ENCODE measurements at places on chromosomes 7 and 10.

DNA sequence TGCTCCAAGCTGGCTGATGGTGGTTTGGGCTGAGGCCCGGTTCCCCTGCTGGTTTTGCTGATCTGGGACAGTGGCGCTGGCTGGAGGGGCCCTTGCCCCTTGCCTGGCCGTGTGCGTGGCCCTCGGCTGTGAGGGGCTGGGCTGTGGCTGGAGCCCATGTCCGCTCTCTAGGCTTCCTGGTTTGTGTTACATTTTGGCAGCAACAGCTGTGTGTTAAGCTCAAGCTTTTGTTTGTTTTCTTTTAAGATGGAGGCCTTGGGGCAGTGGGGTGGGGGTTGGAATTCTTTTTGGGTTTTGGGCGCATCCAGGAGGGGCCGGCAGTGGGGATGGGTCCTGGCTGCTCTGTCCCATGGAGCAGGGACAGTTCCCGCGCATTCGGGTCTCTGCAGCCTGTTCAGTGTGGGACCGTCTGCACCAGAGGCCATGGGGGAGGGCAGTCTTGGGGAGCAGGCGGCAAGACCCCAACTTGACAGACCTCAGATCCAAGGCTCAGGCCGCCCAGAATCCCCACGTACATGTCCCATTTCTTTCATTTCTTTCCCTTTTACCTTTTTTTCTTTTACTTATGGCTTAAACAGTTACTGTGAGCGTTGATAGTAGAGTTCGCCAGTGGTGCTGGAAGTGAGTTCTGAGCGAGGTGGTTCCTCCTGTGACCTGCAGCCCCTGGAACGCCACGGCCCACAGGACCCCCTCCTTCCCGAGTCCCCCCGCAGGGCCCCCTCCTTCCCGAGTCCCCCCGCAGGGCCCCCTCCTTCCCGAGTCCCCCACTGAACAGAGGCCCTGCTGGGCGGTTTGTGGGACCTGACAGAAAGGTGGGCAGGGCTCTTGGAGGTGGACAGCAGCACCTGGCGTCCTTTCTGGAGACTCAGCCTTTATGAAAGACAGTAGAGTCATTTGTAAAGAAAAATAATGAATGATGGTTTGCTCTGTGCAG, 75.3 kb downstream of the INPP5A start:
- DNase-seq: no peak

GRCh38 chr7:140219672-140220524, 43.1 kb upstream of the KDM7A start:
- DNase-seq: no peak

DNA sequence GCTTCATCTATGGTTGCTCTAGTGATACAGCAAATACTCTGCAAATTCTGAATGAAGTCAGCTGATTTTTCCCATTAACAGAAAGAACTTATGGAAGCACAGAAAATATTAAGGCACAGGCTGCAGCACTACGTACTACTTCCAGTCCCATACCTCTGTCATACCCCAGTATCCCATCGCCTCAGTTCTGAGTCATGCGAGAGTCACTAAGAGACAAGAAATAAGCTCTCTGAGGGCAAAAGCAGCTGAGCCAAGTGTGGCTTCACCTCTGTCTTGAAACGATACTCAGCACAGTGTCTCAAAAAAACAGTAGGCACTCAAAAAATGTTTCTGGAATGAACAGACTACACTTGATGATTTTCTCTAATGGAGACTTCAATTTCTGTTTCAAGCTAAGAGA, 48.2 kb downstream of the EZH2 start:
- DNase-seq: no peak

DNA sequence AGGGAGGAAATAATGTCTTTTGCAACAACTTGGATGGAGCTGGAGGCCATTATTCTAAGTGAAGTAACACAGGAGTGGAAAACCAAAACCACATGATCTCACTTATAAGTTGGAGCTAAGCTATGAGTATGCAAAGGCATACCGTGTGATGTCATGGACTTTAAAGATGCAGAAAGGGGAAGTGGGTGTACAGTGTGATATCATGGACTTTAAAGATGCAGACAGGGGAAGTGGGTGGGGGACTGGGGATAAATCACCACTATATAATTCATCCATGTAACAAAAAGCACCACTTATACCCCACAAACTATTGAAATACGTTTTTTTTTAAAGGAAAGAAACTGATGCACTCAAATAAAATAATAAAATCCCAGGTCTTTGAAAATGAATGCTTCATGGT, 29.5 kb downstream of the LYZL2 start:
- DNase-seq: no peak

GRCh38 chr7:82803411-82803810, 359.3 kb downstream of the PCLO start:
- DNase-seq: no peak

DNA sequence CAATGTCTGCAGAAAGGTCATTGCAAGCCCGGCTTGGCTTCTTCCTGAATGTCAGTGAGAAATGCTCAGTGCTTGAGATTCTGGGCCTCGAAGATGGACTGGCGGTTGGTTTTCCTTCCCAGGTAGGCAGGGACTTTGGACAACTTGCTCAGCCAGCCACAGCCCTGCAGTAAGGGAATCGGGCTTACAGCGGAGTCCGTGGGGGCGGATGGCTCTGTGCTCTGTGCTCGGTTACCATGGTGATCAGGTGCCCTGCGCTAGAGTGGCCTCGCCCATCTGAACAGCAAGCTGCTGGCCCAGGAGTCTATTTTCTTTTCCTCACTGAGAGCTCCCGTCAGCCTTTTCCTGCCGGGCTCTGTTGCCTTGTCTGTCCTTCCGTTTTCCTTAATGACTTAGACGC, 77.8 kb upstream of the SH2B2 start:
- DNase-seq: no peak

GRCh38 chr7:132386201-132386681, 190.0 kb downstream of the PLXNA4 start:
- DNase-seq: no peak

DNA sequence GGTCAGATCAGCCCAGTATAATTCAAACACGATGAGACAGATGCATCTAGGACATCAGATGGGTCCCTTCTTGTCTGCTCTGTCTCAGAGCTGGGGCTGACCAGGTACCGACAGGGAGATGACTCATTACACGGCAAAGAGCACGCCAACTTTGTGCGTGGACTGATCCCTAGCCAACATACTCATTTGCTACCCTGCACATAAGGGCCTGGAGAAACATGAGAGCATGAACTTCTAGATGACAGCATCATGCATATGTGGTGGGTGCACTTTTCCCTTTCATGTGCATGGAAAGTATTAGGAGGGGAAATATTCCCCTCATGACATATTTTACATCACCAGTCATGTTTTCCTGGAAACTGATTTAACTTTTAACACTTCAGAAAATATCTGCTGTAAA, 35.1 kb upstream of the NPVF start:
- no peak for DNase-seq

- DNase-seq: no peak
These were observed 91.6 kb downstream of the KCNMA1 start for GRCh38 chr10:77546042-77546441.

DNA sequence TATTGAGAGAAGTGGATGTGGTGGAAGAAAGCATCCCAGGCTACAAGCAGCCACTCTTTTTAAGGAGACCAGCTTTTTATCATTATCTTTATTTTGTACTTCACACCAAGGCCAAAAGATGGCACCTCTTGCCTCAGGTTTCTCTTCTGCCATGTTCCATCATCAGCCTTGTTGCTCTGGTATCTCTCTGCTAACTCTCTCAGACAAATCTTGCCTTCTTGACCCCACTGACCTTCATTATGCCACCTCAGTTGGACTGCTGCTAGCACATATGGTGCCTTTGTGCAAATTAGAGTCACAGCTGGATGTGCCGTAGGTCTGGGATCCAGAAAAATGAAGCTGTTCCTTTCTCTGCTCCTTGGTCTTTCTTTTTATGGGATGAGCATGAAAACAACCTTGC, 47.1 kb upstream of the DYNC1I1 start:
- DNase-seq: no peak

All from activated T-helper 1 cell treated with Interleukin-2 at 50 U/mL for 16 hours (primary cell).